Peyer's patch (tissue), 4 donors: ENCODE measurements at places on chromosomes 12 and 14. TPM values are rescaled to one million over a fixed set of nuclear protein-coding genes. Genes with fewer than 3 reads are reported as not detected.

DNA sequence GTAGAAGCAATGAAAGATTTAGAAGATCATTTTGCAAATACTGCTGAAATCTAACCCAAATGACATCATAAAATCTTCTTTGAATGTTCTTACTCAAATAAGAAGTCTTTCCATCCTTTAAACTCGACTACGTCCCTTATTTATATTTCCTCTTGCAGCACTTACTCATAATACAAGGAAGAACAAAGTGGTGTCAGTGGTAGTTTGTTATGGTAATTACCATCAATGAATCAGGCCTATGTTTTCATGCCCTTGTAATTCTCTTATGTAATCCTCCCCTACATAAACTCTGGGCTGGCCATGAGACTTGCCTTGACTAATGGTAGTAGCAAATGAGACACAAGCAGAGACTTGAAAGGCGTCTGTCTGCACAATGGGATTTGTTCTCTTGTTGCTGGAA, 17.0 kb downstream of the EEA1 start:
- H3K36me3 ChIP-seq = no peaks in the 10 kb centered on the region
- H3K4me3 ChIP-seq = no peak overlapping the region
- no peak for DNase-seq

GRCh38 chr12:77064896-77065360, 441 bp downstream of the E2F7 start:
- peaks cover 12% of the 10 kb centered on the region for H3K4me1 ChIP-seq
- no peak for DNase-seq
- H3K4me3 ChIP-seq = peak overlapping the region; percentile 76
- H3K27ac ChIP-seq = no peak overlapping the region
- no peaks in the 10 kb centered on the region for H3K36me3 ChIP-seq
- no peaks in the 10 kb centered on the region for H3K27me3 ChIP-seq

SLC41A2 gene
- total RNA-seq = 135 TPM

DNA sequence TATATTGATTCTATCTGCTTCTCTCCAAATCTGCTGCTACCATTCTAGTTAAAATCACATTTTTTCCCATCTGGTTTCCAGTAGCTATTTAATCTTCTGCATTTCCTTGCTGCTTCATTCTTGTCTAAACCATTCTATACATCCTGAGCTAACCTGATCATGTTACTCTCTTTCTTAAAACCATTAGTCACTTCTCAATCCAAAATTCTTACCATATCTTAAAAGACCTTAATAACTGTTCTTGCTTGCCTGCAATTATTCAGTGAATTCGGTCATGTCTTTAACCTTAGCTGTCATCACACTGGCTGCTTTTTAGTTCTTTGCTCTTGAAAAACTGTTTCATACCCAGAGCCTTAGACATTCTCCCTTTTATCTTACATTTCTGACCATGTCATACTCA, 56.4 kb upstream of the PZP start:
- no peak overlapping the region for H3K4me3 ChIP-seq

- H3K4me1 ChIP-seq = no peaks in the 10 kb centered on the region
- H3K4me3 ChIP-seq = peak overlapping the region; percentile 83
- DNase-seq = no peak
- peaks cover 25% of the 10 kb centered on the region for H3K36me3 ChIP-seq
- H3K27me3 ChIP-seq = no peaks in the 10 kb centered on the region
These were observed 1.9 kb downstream of the ARHGEF40 start for GRCh38 chr14:21072031-21072473.

LALBA gene
- not detected for total RNA-seq

- no peak overlapping the region for H3K4me3 ChIP-seq
- no peaks in the 10 kb centered on the region for H3K27me3 ChIP-seq
- DNase-seq = no peak
- H3K27ac ChIP-seq = no peak overlapping the region
- no peaks in the 10 kb centered on the region for H3K4me1 ChIP-seq
- no peaks in the 10 kb centered on the region for H3K36me3 ChIP-seq
These were observed 41.1 kb downstream of the SERPINA3 start for GRCh38 chr14:94653321-94653720.

- H3K36me3 ChIP-seq = no peaks in the 10 kb centered on the region
- DNase-seq = no peak
- no peaks in the 10 kb centered on the region for H3K4me1 ChIP-seq
- no peak overlapping the region for H3K4me3 ChIP-seq
- H3K27me3 ChIP-seq = no peaks in the 10 kb centered on the region
These were observed 46.1 kb downstream of the DIO2 start for GRCh38 chr14:80164991-80165721.

CLEC9A gene
- total RNA-seq = not detected

TPH2 gene
- total RNA-seq = not detected
